Fibroblast of mammary gland (primary cell): ENCODE measurements at places on chromosomes 7 and 10.

GRCh38 chr10:34854147-34854601 is 39.1 kb upstream of the PARD3 start:
- peak; percentile 77 for DNase-seq

- DNase-seq, result peak; percentile 8
Observed at GRCh38 chr7:66699998-66700397, 40.5 kb upstream of the RABGEF1 start.

GRCh38 chr10:59006511-59007306 is 169.7 kb upstream of the PHYHIPL start:
- DNase-seq, result peak; percentile 95

DNA sequence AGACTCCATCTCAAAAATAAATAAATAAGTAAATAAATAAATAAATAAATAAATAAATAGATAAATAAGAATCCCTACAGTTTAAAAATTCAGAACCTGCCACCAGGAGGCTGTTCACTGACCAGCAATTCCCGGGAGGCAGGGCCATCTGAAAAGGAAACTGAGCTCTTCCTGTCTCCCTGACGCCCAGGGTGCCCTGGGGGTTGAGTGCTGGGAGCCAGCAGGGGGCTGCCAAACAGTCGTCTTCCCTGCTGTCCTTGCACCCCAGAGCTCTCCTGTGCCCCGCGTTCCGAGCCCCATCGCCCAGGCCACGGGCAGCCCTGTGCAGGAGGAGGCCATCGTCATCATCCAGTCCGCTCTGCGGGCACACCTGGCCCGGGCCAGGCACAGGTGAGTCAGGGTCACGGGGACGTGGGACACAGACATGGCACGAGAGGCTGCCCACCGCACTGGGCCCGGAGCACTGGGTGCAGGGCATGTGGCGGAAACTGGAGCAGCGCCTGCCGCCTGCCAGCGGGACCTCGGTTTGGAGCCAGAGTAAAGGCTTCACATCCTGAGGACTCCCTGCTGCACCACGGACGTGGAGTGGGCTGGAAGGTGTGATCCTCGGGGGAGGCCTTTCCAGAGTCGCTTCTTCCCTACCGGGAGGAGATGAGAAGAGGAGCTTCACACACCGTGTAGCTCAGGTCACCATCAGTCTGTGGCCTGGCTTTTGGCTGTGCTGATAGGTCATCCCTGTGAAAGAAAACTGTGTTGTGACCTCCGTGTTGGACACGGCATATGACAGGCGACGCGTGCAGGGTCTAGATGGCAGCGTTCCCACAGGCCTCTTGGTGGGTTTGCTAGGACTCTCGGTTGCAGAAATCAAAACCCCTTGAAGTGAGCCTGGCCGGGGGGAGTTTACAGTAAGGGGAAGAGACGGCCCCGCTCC is 25.9 kb upstream of the TTYH3 start:
- no peak for DNase-seq

- peak; percentile 38 for DNase-seq
Observed at GRCh38 chr7:114086914-114087652, 168.3 kb upstream of the PPP1R3A start.

DNA sequence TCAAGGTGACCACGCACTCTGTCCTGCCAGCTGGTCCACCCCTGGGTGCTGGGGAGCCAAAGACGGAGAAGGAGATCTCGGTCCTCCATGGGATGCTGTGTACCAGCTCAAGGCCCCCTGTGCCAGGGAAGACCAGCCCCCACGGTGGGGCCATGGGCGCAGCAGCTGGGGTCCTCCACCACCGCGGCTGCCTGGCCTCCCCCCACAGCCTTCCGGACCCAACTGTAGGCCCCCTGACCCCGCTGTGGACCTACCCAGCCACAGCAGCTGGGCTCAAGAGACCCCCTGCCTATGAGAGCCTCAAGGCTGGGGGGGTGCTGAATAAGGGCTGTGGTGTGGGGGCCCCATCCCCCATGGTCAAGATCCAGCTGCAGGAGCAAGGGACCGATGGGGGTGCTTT is 5.4 kb downstream of the NYAP1 start:
- no peak for DNase-seq

GRCh38 chr7:51977913-51978312 is 661.3 kb upstream of the COBL start:
- DNase-seq, result no peak

DNA sequence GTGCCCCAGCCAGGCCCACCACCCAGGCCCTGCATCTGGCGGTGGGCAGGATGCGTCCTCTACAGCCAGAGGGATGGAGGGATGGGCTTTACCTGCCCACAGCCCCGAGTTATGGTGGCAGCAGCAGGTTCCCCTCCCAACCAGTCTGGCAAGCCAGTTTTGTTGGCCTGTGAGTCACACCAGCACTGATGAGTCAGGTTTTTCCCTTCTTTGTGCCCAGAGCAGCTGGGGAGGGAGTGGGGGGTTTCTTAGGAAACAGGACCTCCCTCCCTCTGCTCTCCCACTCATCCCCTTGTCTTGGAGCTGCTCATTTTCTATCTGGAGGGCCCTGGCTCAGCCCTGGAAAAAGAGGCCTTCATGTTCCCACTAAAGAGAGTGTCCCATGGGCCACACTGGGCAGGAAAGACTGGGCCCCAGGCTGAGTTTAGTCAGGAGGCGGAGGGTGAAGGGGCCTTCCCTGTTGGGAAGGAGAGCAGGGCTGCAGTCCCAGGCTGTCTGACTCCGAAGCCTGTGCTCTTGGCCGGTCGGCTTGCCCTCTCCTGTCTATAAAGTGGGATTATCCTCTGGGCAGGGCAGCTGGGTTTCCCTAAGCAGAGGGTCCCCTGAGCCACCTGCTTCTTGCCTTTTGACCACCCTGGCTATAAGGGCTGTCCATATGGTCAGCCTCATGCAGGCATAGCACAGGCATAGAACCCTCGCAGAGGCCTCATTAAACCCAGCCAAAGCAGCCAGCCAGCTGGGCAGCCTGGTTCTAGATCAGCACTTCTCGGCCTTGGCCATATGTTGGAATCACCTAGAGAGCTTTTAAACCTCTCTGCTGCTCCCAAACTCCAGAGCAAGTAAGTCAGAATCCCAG is 30.2 kb upstream of the ANKRD2 start:
- DNase-seq, result peak; percentile 98

DNA sequence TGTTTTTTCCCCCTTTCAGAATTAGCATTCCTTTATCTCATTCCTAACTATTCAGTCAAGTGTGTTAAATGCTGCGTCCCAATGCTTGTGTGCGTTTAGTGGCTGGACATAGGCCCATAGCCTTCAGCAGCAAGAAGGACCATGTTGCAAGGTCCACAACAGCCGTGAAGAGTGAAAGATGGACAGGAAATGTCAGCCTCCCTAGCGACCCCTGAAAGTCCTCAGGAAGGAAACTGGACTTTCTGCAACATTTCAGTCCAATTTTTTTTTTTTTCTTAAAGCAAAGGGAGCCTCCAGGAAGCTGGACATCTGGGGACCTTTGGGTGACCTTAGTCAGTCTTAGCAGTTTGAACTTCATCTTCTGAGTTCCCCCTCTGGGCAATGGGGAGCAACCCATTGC is 550.7 kb upstream of the MGMT start:
- DNase-seq, result no peak
